ENCODE measurements at places on chromosomes 11 and 22.

DNA sequence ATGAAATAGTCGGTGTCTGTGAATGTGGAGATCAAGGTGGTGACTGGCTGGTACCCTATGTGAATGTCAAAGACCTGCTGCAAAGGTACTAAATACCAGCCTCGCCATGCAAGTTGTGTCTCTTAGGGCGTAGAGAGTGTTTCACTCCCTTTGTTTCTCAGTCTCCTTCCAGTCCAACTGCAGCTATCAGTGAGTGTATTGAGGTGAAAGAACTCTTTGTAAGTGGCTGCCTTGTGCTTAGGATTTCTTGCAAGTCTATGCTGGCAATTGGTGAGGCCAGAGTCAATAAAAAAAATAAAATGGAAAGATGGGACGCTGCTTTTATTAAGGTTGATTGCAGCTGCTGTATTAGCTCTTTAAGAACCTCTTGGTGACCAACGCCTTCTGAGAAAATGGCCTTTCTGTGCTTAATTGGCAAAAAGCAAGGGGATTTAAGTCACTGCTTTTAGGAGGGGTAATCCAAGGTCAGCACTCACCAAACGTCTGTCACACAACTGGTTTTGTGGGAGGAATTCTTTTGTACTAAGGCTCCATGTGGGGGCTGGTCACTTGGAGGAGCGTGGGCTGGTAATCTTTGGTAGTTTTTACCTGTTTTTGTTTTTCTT lies 95.1 kb downstream of the PARVA start:
- no peak for DNase-seq

DNA sequence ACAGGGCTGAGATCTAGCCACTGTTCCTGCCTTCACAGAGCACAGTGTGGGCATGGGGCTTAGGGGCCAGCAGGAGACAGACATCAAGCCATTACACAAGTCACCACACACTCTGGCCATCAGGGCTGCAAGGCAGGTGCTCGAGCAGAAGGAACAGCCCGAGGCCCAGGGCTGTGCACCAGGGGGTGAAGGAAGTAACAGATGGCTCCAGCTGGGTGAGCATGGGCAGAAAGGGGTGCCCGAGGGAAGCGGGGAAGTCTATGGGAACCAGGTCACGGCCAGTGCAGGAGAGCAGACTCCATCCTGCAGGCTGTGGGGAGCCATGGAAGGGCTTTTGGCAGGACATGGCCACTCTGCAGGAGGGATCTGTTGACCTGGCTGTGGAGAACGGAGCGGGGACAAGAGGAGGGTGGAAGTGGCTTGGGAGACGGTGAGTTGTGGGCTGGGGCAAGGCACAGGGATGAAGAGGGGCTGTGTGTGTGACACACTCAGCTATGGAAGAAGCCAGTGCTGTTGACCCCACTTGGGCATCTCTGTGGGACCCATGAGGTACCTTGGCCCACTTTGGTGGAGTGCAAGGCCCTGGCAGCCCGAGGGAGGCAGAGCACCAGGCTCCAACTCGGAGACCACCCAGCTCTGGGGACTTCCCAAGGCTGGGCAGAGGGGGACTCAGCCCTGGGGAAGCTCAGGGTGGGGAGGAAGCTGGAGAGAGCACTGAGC lies 3.6 kb downstream of the C11orf68 start:
- DNase-seq: peak; percentile 75

GRCh38 chr11:104705490-104706190 lies 192.6 kb downstream of the CASP12 start:
- peak; percentile 68 for DNase-seq

GRCh38 chr22:38088629-38089473 lies 4.9 kb upstream of the SLC16A8 start:
- DNase-seq: no peak

- no peak for DNase-seq
Measured at GRCh38 chr11:20034941-20035340, 125.3 kb downstream of the DBX1 start.

- peak; percentile 98 for DNase-seq
Measured at GRCh38 chr11:9573052-9573774, at the start of gene WEE1. TSS of gene WEE1 (plus strand) at chr11:9573670. CDS start at chr11:9573934, 264 bp downstream.

- DNase-seq: no peak
Measured at GRCh38 chr11:79392161-79392560, 48.7 kb downstream of the TENM4 start.

- no peak for DNase-seq
Measured at GRCh38 chr11:22037505-22037904, 155.4 kb upstream of the ANO5 start.

- no peak for DNase-seq
Measured at GRCh38 chr11:1834062-1834610, 654 bp upstream of the SYT8 start.

DNA sequence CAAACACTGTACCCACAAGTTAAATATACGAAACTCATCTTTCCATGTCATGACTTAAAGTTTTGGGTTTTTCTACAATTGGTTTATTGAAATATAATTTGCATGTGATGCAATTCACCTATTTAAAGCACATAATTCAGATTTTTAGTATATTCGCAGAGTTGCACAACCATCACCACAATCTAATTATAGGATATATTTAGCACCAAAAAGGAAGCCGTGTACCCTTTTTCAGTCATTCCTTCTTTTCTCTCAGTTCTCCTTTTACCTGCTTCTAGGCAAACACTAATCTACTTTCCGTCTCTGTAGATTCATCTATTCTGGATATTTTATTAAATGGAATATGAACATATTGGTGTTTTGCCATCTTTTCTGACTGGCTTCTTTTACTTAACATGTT lies 1458.1 kb upstream of the TENM4 start:
- no peak for DNase-seq
